ENCODE measurements at places on chromosomes 11 and 22.

DNA sequence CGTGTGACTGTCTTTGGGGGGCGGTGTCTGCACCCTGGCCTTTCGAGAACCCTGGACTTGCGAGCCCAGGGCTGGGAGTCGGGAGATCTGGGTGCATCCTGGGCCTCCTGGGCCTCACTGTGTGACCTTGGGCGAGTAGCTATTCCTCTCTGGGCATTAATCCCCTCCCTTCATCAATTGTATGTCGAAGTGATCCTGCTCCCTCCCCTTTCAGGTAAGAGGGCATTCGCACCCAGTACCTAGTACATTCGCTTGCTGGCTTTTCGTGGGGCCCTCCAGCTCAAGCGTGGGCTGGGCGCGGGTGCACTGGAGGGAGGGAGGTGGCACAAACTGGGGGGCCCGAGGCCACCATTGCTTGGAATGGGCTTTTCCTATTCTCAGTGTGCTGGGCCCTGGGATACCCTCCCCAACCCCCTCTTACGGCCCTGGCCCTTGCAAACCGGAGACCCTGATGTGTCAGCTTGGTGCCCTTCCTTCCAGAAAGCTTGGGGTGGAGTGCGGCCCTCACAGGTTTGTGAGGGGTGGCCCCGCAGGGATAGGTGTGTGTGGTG lies 530 bp downstream of the USP35 start:
- DNase-seq: no peak

GRCh38 chr11:28483072-28483867 lies 375.1 kb downstream of the METTL15 start:
- DNase-seq: no peak

DNA sequence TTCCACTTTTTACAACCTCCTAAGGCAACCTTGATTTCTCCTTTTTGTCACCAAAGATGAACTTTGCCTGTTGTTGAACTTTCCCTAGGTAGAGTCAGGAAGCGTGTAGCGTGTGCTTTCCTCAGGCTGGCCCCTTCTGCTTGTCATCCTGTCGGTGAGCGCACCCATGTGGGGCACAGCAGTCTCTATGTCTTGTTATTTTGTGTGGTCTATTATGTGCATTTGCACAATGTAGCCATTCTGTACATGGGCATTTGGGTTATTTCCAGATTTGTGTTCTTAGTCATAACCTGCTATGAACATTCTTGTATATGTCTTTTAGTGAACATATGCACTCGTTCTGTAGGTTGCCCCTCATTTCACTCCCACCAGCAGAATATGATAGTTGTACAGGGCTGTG lies 34.9 kb downstream of the CABIN1 start:
- no peak for DNase-seq

DNA sequence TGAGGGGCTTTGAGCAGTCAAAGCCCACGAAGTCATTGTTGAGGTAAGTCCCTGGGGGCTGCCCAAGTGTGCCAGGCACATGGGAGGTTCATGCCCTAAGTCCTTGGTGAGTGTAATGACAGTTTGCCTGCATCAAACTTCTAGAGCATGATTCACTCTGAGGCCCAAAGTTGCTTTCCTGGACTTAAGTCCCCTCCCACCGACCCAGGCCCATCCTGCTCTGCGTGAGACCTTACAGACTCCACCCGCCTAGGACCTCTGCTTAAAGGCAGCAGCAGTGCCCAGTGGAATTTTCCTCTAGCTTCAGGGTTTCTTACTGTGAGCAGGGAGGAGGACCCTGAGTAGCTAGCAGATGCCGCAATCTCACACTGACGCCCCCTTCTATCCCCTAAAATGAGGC lies 5.7 kb upstream of the PVALB start:
- no peak for DNase-seq

GRCh38 chr11:46527591-46528130 lies 66.2 kb downstream of the AMBRA1 start:
- DNase-seq: no peak

GRCh38 chr22:27754247-27754887 lies 47.2 kb downstream of the MN1 start:
- no peak for DNase-seq

DNA sequence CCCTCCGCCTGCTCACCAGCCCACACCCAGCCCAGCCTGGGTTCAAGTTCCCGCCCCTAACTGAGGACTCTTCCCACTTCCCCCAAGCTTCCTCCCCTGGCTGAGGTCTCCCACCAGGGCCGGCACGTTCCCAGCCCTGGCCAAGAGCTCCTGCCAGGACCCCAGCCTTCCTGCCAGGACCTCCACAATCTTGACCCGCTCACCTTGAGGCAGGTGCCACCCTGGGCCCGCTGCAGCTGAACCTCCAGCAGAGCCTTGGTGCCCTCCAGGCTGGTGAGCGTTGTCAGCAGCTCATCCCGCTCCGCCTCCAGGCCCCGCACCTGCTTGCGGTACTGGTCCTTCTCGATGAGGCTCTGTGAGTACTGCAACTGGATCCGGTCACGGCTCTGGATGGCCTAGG lies 13.2 kb downstream of the CARD10 start:
- DNase-seq: no peak

- no peak for DNase-seq
Measured at GRCh38 chr11:10371926-10372641, 67.2 kb downstream of the ADM start.

DNA sequence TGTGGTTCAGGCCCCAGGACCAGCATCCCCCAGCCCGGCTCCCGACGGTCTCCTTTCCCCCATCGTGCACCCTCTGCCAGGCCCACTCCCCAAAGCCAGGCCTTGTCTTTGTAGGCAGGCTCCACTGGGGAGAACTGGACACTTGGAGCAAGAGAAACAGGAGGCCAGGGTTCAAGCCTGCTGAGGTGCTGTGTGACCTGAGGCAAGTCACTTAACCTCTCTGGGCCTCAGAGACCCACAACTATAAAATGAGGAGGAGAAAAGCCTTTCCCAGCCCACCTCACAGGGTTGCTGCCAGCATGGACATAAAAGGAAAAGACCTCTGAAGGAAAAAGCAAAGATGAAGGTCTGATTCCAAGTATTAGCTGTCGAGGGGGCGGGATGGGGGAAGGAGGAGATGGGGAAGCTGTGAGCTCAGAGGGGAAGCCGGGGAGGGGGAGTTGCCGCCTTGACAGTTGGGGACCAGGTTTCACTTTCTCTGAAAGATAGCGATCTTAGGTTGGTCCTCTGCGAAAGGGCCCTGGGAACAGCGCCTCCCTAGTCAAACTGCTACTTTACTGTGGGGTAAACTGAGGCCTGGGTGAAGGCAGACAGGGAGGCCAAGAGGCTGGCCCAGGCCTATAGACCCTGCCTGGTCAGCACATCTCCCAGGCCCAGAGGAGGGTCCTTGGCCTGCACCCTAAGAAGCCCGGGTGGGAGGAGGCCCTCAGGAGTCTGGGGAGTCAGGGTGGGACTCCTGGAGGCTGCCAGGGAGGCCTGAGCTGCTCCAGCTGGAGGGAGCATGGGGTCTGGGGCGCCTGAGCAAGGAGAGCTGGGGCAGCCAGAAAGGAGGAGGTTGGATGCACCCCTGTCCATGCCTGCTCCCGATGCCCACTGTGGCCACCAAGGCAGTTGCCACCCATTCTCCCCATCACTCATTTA lies 991 bp upstream of the OSM start:
- no peak for DNase-seq

- no peak for DNase-seq
Measured at GRCh38 chr11:35366798-35367197, 52.6 kb downstream of the SLC1A2 start.

GRCh38 chr11:60718524-60719316 lies 5.8 kb upstream of the MS4A18 start:
- no peak for DNase-seq

DNA sequence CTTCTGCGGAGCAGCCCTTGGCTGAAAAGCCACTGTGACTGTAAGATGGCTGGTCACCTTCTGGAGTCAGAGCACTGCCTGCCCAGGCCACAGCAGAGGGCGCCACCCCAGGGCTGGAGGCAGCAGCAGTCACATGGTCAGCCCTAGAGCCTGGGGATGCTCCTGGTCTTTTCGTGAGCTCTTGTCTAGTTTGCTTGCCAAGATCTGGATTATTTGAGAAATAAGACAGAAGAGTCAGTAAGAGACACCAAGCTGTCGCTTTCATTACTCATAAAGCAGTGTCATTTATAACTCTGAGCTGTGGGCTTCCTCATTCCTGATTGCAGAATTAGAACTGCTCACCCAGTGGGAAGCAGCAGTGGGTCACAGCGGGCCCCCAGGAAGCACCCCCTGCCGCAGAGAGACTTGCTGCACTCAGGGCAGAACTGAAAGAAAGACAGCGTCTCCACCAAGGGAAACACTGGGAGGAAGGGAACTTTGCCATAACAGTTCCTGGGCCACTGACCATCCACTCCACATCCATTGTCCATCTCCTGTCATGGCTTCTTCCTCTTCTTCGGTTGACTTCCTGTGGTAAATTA lies 56.7 kb downstream of the PPP6R2 start:
- DNase-seq: peak; percentile 46

- DNase-seq: no peak
Measured at GRCh38 chr11:74299015-74299414, 12.4 kb downstream of the P4HA3 start.

DNA sequence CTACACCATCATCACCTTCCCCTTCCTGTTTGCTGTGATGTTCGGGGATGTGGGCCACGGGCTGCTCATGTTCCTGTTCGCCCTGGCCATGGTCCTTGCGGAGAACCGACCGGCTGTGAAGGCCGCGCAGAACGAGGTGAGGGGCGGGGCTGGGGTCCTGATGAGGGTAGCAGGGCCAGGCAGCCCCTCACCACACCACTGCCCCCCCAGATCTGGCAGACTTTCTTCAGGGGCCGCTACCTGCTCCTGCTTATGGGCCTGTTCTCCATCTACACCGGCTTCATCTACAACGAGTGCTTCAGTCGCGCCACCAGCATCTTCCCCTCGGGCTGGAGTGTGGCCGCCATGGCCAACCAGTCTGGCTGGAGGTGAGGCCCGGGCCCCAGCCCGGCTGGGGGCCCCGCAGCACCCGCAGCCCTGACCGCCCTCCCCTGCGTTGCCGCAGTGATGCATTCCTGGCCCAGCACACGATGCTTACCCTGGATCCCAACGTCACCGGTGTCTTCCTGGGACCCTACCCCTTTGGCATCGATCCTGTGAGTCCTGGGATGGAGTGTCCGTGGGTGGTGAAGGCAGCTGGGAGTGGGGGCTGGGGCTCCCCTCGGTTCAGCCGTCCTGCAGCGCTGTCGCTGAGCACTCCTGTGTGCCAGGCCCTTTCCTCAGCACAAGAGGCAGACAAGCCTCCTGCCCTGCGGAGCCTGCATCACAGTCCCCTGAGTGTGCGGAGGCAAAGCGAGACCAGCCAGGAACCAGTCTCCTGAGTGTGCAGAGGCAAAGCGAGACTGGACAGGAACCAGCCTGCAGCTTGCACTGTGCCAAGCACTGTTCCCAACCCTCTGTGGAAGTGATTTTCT lies 8.8 kb downstream of the TCIRG1 start:
- no peak for DNase-seq

GRCh38 chr11:70619591-70619990 lies 221.3 kb downstream of the CTTN start:
- DNase-seq: no peak

DNA sequence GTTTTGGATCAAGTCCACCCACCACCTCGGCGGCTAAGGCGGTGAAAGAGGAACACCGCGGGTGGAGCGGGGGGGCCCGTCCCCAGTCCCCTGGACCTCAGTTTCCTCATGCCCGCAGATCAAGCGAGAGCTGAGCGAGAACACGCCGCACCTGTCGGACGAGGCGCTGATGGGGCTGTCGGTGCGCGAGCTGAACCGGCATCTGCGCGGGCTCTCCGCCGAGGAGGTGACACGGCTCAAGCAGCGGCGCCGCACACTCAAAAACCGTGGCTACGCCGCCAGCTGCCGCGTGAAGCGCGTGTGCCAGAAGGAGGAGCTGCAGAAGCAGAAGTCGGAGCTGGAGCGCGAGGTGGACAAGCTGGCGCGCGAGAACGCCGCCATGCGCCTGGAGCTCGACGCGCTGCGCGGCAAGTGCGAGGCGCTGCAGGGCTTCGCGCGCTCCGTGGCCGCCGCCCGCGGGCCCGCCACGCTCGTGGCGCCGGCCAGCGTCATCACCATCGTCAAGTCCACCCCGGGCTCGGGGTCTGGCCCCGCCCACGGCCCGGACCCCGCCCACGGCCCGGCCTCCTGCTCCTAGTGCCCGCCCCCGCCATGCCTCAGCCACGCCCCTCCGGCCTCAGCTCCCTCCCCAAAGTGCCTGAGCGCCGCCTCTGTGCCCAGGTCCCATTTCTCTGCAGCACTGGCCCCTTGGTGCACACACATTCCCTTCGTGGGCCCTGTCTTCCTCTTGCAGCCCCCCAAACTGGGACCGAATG lies 12.7 kb downstream of the MAFF start:
- peak; percentile 57 for DNase-seq

DNA sequence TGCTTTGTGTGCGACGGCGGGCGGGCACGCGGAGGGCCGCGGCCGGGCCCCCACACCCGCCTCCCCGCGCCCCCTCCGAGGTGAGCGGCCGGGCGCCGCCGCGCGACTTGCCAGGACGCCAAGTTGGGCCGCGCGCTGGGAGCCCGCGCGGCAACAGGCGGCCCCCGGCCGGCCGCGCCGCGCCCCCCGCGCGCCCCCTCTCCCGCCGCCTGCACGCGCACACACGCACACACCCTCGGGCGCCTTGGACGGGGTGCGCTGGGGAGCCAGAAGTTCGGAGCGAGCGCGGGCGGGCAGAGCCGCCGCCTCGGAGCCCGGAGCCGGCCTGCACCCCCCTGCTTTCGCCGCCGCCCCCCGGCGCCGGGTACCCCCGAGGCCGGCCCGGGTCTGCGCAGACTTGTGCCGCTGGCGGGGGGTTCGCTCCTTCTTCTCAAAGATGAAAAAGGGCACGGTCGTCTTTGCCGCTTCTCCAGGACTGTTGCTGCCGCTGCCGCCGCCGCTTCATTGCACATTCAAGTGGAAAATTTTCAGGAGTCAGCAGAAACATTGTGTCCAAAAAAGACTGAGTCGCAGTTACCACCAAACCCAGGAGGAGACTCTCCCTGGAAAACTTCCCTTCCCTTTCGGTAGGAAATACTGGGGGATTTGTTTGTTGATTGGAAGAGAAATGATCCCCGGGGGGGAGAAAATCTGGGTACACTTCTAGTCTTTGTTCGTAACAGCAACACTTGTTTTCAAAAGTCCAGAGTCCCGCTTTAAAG lies 895 bp downstream of the TEAD1 start:
- peak; percentile 11 for DNase-seq

- DNase-seq: no peak
Measured at GRCh38 chr22:23137905-23138561, 3.8 kb downstream of the RSPH14 start.

DNA sequence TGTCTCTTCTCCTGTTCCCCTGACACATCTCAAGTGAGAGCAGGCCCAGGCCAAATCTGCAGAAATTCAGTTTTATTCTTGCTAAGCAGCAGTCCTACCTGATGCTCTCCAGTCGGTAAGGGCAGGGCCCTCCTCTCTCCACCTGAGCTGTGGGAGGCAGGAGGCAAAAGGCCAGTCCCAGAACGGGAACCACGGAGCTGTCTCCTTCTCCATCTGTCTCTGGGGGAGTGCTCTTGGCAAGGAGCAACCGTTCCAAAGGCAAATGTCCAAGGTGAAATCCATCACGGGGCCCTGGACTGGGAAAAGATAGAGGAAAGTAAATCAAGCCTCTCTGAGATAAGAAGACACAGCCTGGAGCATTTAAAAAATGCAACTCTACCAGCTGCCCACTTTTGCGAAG lies 65.2 kb upstream of the CDON start:
- DNase-seq: no peak
